ENCODE measurements at places on chromosomes 3 and 15.

- DNase-seq, result no peak
Measured at GRCh38 chr3:146223401-146224373, 27.2 kb downstream of the PLSCR4 start.

DNA sequence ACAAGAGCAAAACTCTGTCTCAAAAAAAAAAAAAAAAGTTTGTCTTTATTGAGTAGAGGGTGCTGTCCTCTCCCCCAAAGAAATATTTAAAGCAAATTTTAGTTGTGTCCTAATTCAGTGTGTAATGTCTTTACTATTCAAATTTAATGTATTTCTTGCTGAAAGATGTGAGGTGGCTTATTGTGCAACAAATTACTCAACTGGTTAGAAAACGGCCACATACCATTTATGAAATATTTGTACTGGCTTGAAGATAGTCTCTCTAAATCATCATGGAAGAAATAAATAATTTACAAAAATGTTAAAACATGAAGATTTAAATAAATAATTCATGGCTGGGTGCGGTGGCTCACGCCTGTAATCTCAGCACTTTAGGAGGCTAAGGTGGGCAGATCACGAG is 63.0 kb downstream of the SLTM start:
- DNase-seq, result peak; percentile 20

GRCh38 chr3:128190501-128190900 is 37.2 kb downstream of the EEFSEC start:
- no peak for DNase-seq

- no peak for DNase-seq
Measured at GRCh38 chr15:69467636-69468035, 15.0 kb downstream of the RPLP1 start.

DNA sequence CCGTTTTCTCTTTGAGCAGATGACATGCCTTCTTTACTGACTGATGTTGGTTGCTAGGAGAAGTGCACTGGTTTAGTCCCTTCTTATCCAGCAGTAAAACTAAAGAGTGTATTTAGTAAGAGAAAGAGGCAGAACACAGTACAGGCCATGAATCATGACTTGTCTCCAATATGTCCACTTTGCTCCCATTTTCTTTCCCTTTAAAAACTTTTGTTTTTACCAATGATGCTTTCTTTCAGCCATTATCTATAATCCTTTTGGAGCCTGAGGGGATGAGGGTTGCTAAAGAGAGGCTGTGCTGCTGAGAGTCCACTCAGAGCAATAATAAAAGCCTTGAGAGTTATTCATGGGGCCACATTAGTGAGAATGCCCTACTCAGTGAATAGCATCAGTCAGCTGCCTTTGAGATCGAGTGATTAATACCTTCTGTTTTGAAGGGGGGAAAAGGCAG is 12.2 kb downstream of the ROBO2 start:
- DNase-seq, result no peak

DNA sequence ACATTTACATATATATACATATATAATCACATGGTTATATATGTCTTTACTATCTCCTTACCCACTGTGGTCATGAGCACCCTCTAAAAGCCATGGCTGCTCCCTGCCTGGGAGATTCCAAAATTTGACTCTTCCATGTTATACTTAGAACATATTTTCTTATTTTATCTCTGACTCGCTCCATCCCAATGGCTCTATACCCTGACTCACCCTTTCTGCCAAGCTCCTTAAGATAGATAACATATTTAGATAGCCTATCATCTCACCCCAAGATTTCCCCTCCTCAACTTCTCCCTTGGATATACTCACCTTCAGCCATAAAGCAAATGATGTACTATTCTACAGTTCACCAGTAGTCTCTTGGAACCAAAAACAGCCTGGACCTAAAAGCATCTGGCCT is 65.1 kb downstream of the CD200R1L start:
- DNase-seq, result no peak

DNA sequence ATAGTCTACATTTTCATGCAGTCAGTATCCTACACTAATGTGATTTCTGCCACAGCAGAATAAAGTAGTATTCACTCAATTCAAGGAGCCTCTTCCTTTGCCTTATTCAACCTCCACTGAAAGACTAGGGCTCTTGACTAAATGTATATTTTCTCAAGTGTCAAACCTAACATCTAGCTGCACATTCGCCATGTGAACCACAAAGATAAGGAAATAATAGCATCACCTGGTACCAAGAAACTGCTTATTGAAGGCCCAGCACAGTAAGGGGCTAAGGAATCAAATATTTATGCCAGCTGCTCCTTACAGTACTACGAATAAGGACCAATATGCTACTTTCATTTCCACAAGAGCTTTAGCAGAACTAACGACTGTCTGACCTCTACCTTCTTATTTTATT is 1.3 kb downstream of the SRP14 start:
- no peak for DNase-seq

- no peak for DNase-seq
Measured at GRCh38 chr3:33041909-33042308, 55.0 kb downstream of the GLB1 start.

DNA sequence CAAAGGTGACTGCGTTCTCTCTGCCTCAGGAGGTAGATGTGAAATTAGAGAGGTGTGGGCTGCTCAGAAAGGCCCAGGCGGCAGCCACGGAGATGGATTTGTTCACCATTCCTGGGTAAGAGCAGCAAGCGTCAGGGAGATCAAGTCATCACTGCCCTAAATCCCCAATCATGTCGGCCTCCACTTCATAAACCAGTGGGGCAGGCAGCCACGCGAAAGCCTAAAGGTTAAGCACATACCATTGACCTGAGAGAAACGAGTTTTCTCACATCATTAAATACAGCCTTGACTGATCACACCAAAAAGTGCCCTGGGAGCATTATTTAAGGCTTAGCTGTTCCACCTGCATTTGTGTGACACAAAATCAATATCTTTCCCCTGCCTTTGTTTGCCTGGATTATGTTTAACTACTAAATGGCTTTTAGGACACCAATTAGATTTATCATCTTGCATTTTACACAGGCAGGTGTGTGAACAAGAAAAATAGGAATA is 50.7 kb upstream of the FOXB1 start:
- no peak for DNase-seq

- no peak for DNase-seq
Measured at GRCh38 chr15:62770111-62770660, 272.4 kb upstream of the TPM1 start.

- DNase-seq, result no peak
Measured at GRCh38 chr15:68488966-68489365, 57.0 kb upstream of the ITGA11 start.

DNA sequence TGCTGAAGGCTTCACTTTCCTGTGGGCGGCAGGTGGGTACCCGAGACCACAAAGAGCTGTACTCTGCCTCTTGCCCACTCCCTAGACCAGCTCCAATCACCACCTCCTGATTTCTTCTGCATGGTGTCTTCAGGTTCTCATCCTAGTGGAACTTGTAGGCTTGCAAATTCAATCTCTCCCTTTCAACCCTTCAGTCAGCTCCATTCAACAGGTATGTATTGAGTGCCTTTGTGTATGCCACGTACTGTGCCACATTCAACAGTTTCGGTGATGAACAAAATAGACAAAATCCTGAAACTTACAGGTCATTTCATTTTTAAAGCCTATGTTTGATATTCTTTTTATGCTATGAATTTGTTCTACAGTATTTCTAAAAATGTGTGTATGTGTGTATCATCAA is 5.4 kb upstream of the CLDN11 start:
- no peak for DNase-seq

- no peak for DNase-seq
Measured at GRCh38 chr15:93249623-93250022, 160.6 kb upstream of the RGMA start.

Measured in HS-5 (cell line).